ENCODE measurements at places on chromosomes 7 and 10.

DNA sequence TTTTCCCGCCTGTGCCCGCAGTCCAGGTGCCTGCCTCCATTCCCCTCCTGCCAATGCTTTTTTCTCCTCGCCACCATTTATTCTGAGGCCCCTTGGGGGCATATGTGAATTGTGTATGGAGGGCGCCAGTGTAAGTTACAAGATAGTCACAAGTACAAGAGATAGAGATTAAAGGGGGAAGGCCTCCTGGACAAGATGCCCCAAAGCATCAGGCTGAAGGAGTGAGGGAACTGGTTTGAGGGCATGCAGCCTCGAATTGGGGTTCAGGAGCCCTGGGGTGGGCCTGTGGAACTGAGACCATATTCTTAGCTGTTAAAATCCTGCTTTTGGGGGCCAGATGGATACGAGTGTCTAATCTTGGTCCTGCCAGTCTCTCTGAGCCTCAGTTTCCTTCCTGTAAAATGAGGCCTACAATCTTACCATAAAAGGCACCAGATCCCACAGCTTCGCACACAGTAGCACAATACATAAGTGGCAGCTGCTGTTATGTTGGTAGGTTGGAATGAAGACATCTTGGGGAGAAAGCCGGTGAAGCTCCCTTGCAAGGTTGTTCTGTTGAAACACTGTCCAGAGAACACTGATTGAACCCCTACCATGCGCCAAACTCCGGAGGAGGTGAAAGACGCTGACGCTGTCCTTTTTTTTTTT is 545 bp upstream of the COMTD1 start:
- no peak for DNase-seq

DNA sequence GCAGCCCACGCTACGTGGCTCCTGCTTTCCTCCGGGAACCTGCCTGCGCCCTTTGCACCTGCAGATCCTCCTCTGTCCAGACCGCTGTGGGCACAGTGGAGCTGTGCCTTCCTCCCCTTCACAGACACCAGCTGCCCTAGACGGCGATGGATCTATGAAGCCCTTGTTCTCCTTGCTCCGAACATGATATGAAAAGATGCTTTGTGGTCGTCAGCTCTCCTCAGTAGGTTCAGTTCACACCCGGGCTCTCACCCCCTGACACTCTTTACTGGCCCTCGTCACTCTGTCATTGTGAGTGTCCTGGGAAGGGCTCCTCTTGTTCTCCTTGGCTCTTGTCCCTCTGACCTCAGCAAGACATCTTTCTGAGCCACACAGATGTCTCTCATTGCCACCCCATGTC is 4.2 kb downstream of the ZNF488 start:
- DNase-seq: no peak

- no peak for DNase-seq
These were observed 16.8 kb upstream of the TES start for GRCh38 chr7:116193329-116194087.

DNA sequence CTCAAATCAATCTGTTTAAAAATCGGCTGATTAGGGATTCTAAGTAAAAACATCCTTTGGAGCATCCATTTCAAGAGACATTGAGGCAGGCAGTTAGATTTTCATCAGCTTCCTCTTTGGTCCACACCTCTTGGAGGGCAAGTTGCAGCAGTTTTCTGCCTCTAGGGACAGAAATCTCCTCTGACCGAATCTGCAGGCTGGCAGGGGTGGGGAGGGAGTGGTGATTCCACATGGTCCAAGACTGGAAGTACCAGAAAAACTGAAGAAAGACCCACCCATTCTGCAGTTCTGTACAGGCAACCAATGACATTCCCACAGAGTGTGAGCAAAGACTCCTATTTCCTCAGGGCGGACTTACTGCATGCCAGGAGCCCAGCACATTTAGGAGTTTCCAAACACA is 29.0 kb downstream of the FGFBP3 start:
- DNase-seq: no peak

GRCh38 chr7:44368885-44369284 is 43.5 kb upstream of the CAMK2B start:
- DNase-seq: no peak

DNA sequence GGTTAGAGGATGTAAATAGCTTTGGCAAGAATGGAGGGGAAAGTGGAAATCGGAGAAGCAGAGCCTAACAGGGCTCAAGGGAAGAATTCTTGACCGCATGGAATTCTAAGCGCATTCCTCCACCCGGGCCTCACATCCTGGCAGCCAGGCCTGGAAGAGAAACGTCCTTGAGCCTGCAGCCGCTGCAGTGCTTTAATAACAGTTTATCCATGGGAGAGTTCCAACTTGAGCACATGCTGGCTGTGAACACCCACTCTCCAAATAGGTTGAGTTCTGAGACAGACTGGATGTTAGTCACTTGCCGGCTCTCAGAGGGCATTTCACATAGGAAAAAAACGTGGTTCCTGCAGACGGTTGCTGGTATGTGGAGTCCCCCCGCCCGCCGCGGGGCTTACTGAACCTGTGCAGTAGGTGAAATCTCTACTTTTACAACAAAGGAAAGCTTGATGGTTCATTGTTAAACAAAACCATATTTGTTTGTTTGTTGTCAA is 61.4 kb upstream of the STEAP1B start:
- DNase-seq: no peak

- DNase-seq: no peak
These were observed 42.7 kb downstream of the PAXIP1 start for GRCh38 chr7:154960063-154960790.

DNA sequence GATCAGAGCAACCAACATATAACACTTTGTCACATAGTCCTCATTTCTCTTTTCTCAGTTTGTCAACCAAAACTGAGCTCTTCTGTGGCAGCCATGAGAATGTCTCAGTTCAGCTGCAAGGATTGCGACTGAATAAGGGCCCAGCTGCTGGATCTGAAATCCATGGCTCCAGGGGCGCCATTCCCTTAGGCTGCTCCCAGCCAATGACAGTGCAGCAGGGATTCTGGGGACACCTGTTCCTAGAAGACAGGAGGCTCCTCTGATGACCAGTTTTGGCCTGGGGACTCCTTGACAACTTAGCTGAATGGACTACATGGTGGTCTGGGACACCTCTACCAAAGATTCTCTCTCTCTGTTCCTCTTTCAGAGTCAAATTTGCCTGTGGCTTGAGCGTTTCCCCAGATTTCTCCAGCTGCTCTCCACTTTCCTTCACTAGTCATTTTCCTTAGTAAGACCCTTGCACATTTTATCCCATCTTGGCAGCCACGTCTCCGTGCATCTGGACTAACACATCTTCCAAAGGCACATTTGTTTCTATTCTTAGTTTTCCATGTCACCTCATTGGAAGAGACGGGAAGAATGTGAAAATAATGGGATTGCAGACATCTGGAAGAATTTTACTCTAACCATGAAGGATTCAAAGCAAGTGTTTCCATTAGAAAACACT is 28.1 kb upstream of the KIF5B start:
- DNase-seq: no peak

DNA sequence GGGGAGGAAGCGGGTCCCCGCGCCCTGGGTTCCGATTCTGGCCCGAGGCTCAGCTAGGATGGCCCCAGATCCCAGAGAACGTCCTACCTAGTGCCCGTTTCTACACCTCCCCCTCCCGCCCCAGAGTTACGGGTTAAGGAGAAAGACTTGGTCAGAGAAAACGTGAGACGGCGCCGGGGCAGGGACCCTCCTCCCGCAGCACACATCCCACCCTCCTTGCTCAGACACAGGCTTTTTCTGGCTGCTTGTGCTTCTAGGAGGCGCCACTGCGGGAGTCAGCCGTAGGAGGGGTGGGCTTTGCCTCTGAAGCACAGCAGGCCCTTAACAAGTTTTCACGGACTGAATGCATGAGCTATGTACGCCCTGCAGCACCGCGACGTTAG is 104.9 kb upstream of the LEP start:
- no peak for DNase-seq

DNA sequence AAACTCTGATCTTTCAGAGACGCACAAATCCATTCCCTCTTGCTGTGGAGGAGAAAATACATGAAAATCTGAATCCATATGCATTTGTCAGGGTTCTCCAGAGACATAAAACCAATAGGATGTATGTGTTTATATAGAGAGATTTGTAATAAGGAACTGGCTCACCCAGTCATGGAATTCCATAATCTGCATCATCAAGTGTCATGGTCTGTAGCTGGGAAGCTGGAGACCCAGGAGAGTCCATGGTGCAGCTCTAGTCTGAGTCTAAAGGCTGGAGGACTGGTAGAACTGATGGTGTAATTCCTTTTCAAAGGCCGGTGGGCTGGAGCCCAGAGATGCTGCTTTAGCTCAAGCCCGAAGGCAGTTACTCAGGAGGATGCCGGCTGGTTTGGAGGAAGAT is 134.0 kb downstream of the TCF7L2 start:
- DNase-seq: no peak

DNA sequence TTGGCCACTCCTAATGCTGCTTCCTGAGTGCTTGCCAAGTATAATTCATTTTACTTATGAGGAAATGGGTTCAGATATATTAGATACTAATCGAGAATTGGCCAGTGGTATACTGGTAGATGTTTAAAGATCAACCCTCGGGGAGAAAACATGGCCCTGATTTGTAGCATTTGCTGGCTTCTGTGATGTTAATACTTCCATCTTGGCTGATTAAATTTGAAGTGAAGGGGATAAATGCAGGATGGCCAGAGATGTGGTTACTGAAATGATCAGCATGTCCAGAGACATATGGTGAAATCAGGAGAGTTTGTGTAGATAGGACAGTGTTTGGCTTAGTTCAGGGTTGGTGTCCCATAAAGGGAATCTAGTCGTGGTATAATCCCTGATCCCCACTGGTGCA is 11.2 kb downstream of the UBE2D4 start:
- DNase-seq: no peak

- DNase-seq: no peak
These were observed 561.5 kb upstream of the POT1 start for GRCh38 chr7:125491137-125491536.

DNA sequence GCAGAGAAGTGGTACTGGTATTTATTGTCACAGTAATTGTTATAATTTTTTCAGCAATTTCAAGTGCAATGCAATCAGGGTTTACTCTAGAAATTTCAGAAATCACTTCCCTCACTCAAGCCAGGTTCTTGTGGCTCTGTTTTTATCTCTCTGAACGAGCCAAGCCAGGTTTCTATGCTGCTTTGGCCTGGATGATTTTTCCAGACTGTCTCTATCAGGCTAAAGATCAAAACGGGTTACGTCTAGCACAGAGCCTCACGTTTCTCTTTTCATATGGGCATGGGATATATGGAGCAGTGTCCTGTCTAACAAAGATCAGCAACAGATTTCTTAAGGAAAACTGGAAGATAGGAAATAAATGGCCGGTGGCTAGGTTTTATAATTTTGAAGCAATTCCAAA is 1105.3 kb downstream of the NRG3 start:
- no peak for DNase-seq

GRCh38 chr10:100128951-100129350 is 47.3 kb upstream of the CPN1 start:
- no peak for DNase-seq

GRCh38 chr10:12194752-12195271 is 879 bp downstream of the NUDT5 start:
- no peak for DNase-seq

- peak; percentile 48 for DNase-seq
These were observed at the start of gene FAS for GRCh38 chr10:88990384-88991160. FAS (plus strand) TSS chr10:88990798; CDS start chr10:88990877, 79 bp downstream.

- no peak for DNase-seq
These were observed 42.9 kb downstream of the CHN2 start for GRCh38 chr7:29237489-29237888.

DNA sequence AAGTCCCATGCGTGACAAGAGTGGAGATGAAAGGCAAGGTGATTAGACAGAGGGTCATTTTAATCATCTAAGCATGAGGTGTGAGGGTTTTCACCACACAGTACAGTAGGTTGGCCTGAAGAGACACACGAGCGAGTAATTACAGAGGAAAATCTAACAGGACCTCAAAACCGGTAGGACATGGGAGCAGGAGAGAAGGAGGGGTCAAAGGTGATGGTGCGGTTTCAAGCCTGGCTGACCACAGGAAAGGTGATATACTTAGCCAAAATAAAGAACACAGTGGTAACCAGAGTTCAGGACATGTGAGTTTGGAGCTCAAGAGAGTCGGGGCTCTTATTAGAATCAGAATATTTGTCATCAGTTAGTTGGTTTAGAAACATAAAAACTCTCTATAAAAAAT is 20.0 kb downstream of the GLI3 start:
- DNase-seq: no peak

- DNase-seq: no peak
These were observed 346.4 kb downstream of the THSD7A start for GRCh38 chr7:11485636-11486035.

DNA sequence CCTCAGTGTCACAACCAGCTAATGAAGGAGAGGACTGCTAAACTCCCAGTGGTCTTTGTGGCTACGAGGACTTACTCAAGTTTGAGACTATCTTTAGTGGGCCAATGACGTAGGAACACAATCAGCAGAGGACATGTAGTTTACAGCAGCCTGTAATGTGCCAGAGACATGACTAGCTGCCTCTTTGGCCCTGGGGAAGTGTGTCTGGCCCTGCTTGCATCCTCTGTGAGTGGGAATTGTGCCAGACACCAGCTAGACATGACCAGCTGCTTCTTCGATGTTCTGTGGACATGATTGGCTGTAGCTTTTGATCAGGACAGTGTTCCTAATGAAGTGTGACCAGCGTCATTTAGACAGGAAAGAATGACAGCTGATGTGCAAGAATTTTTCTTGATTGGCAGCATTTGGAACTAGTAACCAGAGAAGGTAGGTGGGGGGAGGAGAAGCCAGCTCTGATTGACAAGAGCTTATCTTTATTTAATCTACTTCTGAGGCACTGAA is 141.7 kb downstream of the AUTS2 start:
- DNase-seq: no peak

GRCh38 chr10:43172645-43173044 is 34.4 kb downstream of the CSGALNACT2 start:
- no peak for DNase-seq

- no peak for DNase-seq
These were observed 26.9 kb downstream of the PAXIP1 start for GRCh38 chr7:154975984-154976383.

GRCh38 chr10:96292971-96293920 is 11.0 kb upstream of the DNTT start:
- DNase-seq: no peak

- DNase-seq: no peak
These were observed 22.0 kb downstream of the TES start for GRCh38 chr7:116232350-116232749.

- DNase-seq: no peak
These were observed 4.4 kb downstream of the MSRB2 start for GRCh38 chr10:23099816-23100215.

- no peak for DNase-seq
These were observed 15.1 kb downstream of the TMEM60 start for GRCh38 chr7:77783111-77783510.

DNA sequence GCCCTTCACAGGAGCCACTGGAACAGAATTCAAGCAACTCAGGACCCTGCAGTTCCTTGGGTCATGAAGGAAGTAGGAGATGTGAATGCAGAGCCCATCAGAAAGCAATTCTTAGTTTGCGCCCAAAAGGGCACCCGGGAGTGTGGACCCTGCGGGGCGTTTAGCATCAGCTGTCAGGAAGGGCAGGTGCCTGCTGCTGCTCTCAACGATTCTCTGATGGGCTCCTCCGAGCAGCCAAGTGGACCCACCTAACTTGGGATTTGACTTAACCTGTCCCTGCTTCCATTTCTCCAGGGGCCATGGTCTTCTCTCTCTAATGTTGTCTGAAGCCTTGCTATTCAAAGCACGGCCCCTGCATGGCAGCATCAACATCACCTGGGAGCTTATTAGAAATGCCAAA is 17.1 kb downstream of the CPA5 start:
- no peak for DNase-seq

Data from activated naive CD4-positive, alpha-beta T cell (primary cell).